ENCODE measurements at places on chromosomes 4 and X.

DNA sequence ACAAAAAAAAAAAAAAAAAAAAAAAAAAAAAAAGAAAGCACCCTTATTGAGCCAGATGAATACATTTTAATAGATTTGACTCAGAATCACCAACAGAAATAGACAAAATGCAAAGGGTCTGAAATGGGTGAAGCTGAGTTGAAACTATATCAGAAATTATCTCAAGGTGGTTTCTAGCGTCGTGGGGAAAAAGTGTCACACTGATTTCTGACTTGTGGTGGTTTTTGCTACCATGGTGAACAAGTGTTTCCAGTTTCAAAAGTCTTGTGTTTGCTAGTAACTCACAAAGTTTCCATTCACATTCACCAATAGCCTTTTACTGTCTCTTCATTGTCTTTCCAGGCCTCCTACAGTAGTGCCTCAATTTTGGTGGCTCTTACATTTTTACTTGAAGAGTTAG is 135.5 kb downstream of the ARHGAP24 start:
- DNase-seq, result no peak

DNA sequence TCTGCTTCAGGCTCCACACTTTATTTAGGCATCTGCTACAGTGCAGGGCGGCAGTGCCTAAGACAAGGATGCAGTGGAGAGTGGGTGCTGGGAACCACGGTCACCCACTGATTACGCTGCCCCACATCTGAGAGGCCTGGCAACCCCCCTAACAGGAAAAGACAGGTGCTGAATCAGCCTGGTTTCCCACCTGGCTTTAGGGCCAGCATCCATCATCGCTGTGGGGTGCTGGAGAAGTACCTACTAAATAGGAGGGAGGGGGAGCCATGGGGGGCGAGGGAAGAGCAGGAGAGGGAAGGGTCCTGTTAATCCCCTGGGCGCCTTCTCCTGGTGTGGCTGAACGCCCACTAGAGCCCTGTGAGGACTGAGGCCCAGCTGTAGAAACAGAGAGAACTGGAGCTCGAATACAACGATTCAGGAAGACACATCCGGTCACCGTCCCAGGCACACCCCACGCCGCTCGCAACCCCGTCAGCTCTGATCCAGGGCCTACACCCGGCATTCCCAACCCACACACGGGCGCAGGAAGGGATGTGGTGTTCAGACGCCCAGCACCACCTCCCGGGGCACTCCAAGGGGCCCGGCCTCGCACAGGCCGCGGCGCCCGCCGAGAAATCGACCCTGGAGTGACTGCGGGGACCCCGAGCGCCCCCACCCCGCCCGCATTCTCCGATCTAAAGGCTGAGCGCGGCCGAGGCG is 554 bp downstream of the DCTD start:
- no peak for DNase-seq

- DNase-seq, result no peak
Observed at GRCh38 chr4:122652379-122652778, 31.5 kb upstream of the IL21 start.

DNA sequence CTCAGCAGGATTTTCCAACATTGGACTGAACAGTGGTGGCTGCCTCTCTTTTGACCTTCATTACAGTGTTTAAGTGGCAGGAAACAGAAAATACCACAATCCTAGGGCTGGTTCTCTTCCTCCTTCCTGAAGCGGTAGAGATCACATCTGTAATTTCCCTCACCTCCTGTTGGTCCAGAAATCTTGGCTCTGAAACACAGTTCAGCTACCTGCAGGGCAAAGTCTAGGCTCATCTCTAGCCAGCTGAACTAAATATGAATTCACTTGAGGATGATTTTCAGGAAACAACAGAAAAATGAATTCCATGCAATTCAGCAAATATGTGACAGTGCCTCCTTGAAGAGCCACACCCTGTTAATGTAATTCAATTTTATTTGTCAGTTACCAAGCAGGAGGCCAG is 531.9 kb downstream of the INPP4B start:
- no peak for DNase-seq

- DNase-seq, result no peak
Observed at GRCh38 chr4:72076562-72076961, 44.8 kb downstream of the NPFFR2 start.

GRCh38 chrX:36583674-36584073 is 424.5 kb upstream of the FAM47C start:
- DNase-seq, result no peak

- DNase-seq, result no peak
Observed at GRCh38 chr4:10180603-10180926, 64.0 kb upstream of the WDR1 start.

GRCh38 chr4:71833232-71833900 is 49.5 kb upstream of the GC start:
- DNase-seq, result no peak

- no peak for DNase-seq
Observed at GRCh38 chrX:129732857-129733256, 5.9 kb upstream of the XPNPEP2 start.

- no peak for DNase-seq
Observed at GRCh38 chrX:46681849-46682248, 77.1 kb downstream of the SLC9A7 start.

DNA sequence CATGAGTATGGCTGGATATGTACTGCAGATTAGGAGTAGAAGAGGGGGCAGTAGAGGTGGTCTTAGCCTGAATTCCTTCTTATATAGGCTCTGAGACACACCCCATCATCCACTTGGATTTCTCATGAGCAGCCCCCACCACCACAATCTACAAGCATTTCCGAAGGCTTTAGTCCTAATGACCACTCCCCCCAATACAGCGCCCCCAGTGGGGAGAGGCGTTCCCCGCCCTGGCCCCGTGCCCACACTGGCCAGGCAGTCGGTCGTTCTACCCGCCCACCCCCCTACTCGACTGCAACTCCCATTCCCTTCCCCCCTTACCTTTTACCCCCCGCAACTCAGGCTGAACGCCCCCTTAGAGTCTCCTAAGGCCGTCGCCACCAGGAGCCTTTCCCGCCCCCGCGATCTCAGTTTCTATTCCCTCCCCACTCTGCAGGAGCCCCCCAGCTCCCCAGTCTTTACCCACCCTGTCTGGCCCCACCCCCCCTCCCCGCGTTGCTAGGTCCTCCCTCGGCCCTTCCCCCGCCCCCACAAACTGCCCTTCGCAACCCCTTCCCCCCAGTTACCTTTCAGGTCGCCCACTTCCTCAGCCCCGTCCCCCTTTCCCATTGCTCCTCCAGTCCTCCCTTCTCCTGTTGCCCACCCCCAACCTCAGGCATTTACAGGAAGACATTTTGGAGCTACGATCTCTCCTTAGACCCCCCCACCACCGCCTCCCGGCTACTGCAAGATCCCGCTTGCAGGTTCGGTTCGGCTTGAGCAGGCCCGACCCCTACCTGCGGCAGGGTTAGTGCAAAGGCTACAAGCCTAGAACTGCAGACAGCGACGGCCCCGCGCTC is 468 bp downstream of the ZMYM3 start:
- no peak for DNase-seq

GRCh38 chr4:112341033-112341432 is 43.9 kb downstream of the ALPK1 start:
- DNase-seq, result no peak

- DNase-seq, result no peak
Observed at GRCh38 chrX:1480082-1480785, 27.5 kb upstream of the ASMTL start.

DNA sequence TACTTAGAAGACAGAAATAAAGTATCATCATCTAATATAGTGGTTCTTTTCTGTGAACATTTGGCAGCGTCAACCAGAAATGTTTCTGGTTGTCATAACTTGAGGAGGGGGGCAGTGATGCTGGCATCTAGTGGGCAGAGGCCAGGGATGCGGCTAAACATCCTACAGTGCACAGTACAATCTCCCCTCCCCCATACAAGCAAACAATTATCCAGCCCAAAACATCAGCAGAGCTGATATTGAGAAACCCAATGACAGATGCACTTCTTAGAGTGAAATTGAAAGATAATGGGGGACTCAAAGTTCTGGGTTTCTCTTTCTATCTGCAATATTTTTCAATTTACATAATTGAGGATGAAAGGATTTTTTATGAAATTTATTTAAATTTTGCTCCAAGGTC is 1.9 kb upstream of the EIF1AX start:
- no peak for DNase-seq

DNA sequence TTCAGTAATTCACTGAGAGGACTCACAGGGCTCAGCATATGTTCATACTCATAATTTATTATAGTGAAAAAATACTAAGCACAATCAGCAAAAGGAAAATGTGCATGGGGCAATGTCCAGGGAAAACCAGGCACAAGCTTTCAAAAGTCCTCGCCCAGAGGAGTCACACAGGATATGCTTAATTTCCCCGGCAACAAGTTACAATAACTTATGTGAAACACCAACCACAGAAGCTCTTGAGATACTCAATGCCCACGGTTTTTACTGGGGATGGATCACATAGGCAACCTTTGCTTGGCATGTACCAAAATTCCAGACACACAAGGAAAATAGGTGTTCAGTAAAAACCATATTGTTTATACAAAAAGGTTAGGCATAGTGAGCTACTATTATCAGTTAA is 38.5 kb upstream of the STPG2 start:
- DNase-seq, result no peak

GRCh38 chrX:154002215-154002719 is 17.4 kb downstream of the IRAK1 start:
- peak; percentile 23 for DNase-seq

DNA sequence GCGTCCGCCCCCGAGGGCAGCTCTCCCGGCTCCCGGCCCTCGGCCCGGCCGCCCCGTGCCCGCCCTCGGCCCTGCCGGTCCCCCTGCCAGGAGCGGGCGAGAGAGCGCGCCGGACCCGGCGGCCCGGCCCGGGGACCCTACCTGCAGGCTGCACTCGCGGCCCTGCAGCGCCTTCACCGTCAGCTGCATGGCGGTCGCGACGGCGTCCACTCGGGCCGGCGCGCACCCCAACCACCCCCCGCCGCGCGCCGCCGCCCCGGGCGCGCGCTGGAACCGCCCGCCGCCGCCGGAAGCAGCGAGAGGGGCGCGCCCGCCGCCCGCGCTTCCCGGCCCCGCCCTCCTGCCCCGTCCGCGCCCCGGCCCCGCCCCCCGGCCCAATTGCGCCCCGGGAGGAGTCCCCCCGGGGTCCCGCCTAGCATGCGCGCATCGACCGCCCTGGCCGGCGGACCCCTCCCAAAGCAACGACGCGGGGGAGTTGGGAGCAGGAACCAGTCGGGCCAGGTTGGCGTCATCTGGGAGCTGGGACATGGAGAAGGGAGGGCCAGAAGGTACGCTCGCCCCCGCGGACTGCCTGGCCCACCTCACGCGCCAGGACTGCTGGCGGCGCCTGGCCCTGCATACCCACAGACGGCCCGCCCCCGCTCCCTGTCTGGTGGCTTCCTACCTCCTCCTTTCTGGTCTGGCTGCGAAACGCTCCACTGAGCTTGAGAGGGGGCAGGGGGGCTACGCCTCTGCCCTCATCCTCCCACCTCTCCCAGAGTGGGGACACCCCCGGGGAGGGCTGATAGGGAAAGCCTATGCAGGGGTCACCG is at the start of gene UBL4A:
TSS of gene UBL4A (minus strand) at position 220 of the 812 bp plus-strand sequence. CDS start at position 189, 31 bp downstream.
- no peak for DNase-seq

GRCh38 chrX:110415440-110416170 is 57.0 kb downstream of the RTL9 start:
- DNase-seq, result no peak

DNA sequence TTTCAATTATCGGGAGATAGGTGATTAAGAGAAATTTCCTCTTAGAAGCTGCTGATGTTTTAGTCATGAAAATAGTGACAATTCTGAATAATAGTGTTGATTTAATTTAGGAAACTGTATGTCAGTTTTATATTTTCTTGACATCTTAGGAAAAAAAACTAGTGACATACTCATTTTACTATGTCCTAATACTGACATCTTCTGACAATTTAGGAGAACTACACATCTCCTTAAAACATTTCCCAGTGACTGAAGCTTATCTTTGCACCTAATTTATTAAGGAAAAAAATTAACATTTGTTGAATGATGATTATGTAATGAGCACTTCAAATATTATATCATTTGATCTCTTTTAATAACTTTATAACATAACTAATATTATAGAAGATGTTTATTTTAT is 42.0 kb upstream of the RBMXL3 start:
- no peak for DNase-seq

GRCh38 chr4:38860788-38861424 is 4.3 kb upstream of the TLR6 start:
- DNase-seq, result no peak

DNA sequence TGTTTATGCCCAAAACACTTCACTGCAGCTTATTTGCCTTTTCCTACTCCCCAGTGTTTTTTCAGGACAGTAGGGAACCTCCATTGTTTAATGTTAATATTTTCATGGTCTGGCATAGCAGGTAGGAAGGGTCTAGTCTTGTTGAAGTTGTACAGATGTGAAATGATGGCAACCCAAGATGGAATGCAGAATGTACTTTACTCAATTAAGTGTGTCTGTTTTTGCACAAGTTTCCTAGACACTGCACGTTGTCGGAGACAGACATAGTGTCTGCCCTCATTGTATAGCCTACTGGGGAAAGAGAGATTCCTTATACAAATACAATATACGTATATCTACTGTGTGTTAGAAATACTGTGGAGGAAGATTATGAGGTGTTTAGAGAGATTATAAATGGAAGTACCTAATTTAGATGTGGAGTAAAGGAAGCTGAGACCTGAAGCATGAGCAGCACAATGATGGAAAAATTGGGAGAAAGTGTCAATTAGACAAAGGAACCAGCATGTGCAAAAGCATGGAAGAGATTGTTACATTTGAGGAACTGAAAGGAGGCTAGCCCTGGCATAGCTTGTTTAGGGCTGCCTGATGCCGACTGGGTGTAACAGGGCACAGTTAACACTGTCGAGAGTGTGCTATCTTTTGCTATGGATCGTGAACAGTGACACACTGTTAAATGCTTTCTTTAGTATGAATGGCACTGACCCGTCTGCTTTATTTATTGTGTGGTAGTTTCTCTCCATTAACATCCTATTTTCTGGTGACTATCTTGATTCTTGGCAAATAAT is 18.4 kb downstream of the CPEB2 start:
- no peak for DNase-seq
